ENCODE measurements at places on chromosomes 12 and 14.

DNA sequence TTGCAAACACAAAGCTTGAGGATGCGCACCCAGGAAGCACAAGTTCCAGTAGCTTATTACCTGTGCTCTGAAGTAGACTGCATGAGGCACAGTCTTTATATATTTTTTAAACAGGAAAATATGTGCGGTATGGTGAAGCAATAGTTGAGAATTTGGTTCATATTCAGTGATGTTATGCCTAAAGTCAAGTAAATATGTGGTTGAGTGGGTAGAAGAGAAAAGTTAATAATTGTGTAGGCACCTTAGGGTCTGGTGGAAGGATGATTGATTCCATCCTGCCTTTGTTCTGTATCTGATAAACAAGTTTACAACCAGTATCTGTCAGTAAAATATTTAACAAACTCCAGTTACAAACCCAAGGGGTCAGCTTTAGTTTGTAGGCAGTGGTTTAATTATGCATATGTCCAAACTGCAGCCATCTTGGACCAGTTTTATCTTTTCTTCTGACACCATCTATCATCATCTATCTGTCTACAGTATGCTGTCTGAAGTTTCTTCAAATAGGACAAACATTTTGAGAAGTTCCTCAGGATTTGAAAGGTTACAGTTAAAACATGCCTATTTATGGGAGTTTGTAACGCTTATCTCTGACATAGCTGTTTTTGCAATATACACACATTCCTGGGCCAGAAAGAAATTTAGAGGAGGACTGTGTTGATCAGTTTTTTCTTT is 10.8 kb downstream of the SINHCAF start:
- DNase-seq, result no peak
- H3K4me3 ChIP-seq, result no peak overlapping the region
- H3K27me3 ChIP-seq, result no peaks in the 10 kb centered on the region

GRCh38 chr14:52563120-52563519 is 10.5 kb downstream of the GPR137C start:
- DNase-seq, result no peak
- H3K27me3 ChIP-seq, result no peaks in the 10 kb centered on the region
- H3K4me1 ChIP-seq, result no peaks in the 10 kb centered on the region

- H3K27me3 ChIP-seq, result no peaks in the 10 kb centered on the region
- no peaks in the 10 kb centered on the region for H3K36me3 ChIP-seq
- no peak overlapping the region for H3K27ac ChIP-seq
- H3K4me3 ChIP-seq, result no peak overlapping the region
- DNase-seq, result no peak
These were observed 307.9 kb downstream of the CACNA1C start for GRCh38 chr12:2360630-2361170.

DNA sequence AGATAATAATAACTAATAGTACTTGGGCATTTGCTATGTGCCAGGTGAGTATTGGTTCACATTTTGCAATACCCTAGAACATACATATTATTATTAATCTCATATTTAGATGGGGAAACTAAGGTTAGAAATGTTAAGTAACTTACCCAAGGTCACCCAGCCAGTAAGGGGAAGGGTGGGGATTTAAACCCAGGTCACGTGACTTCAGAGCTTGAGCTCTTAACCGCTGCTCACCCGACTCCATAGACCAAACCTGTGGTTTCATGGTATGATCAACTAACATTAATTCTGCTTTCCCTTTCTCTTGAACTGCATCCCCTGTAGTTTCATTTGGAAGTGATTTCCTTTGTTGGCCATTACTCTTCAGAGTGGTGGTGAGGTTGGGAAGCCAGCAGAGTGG is 242.3 kb downstream of the NRXN3 start:
- no peaks in the 10 kb centered on the region for H3K36me3 ChIP-seq
- H3K4me3 ChIP-seq, result no peak overlapping the region
- no peak for DNase-seq
- H3K27me3 ChIP-seq, result no peaks in the 10 kb centered on the region
- no peak overlapping the region for H3K27ac ChIP-seq

DNA sequence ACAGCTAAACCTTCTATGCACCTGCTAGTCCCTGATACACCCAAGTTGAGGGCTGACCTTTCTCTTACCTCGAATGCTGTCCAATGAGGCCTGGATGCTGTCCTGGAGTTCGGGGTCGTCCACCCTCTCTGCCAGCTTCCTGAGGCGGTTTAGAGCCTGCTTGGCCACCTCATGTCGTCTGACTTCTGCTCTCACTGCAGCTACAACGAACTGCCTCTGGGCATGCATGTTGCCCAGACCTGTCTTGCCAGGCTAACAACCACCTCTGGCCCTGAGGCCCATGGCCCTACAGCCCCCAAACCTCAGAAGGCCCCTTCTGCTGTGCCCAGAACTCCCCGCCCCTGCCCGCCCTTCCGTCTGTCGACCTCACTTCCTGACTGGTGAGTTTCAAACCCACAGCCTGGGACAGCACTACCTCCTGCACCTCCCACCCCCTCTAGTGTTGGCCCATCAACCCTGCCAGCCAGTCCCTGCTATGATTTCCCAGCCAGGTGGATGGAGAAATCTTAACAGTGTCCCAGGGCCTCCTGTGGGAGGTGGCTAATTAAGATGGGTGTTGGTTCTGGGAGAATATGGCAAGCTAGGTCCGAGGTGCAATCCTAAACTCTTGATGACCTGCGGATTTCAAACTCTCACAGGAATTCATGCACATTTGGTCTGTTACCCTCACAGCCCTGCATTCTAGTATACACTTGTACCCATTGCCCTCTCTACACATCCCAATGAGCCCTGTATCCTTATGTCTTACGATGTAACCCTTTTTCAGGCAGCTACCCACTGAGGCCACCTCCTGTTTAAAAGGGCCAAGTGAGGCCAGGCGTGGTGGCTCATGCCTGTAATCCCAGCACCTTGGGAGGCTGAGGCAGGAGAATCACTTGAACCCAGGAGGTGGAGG is 2.7 kb upstream of the TSPAN31 start:
- peak overlapping the region; percentile 40 for H3K4me3 ChIP-seq
- H3K36me3 ChIP-seq, result peaks cover 10% of the 10 kb centered on the region
- DNase-seq, result peak; percentile 67
- peak overlapping the region; percentile 13 for H3K27ac ChIP-seq
- H3K4me1 ChIP-seq, result peaks cover 47% of the 10 kb centered on the region

GRCh38 chr14:37223947-37224474 is 26.3 kb downstream of the MIPOL1 start:
- H3K36me3 ChIP-seq, result no peaks in the 10 kb centered on the region
- H3K27me3 ChIP-seq, result no peaks in the 10 kb centered on the region
- DNase-seq, result no peak
- H3K4me1 ChIP-seq, result no peaks in the 10 kb centered on the region
- no peak overlapping the region for H3K4me3 ChIP-seq

DNA sequence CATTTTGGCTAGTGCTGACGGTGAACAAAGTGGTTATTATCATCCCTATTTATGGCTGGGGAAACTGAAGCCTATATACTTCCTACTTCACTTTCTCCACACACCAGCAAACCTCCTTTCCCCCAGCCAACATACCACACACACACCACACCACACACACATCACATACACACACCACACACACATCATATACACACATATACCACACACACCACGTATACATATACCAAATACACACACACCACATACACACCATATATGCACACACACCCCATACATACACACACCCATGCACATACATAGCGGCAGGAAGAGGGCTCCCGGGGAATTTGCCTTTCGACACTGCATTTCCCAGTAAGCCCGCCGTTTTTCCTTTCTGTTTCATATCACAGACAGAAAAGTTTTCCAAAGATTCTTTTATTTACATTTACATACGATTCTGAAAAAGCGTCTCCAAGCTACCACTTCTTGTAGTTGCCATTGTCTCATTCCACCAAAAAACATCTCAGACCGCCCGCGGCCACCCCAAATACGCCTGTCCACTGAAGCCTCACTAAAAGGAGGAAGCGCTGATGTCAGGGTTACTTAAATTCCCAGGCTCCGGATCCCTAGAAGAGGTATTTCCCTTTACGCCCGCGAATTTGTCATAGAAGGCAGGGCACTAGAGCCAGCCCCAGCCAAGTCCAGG is 823 bp upstream of the RAB5B start:
- H3K36me3 ChIP-seq, result no peaks in the 10 kb centered on the region
- peaks cover 46% of the 10 kb centered on the region for H3K4me1 ChIP-seq
- H3K27me3 ChIP-seq, result no peaks in the 10 kb centered on the region
- H3K27ac ChIP-seq, result peak overlapping the region; percentile 96
- DNase-seq, result no peak

DNA sequence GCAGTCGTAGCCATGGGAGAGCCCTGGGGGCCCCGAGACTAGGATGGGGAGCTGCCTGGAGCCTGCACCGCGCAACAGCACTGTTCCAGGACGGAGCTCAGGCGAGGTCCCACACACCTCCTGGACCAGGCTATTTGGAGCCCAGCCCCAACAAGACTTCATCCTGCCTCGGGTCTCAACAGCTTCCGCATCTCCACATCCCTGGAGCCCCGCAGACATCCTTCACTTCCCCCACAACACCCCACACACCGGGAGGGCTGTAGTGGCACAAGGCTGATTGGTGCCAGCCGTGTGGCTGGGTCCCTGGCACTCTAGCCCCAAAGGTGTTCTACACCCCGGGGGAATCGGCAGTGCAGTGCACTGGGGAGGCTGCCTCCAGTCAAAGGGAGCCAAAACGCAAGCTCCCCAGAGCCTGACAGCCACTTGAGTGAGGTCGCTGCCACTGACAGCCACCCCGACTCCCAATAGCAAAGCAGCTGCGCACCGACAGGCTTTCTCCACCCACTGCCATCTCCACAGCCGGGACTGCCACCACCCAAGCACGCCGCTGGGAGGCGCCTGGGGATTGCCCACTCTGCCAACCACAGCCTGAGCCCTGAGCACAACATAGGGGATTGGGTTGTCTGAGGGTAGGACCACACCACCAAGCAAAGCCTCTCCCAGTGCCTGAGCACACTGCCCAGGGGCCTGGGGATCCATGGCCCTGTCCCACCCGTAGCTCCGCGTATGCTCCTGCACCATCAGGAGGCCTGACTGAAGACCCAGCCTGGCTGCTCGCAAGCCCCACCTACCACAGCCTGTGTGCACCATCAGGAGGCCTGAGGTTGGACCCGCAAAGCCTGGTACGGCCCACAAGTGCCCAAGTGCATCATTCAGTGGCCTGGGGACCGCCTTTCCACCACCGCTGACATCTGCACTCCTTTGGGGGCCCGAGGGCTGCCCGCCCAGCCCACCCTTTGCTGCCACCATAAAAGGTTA is 13.2 kb upstream of the KLRF1 start:
- H3K4me3 ChIP-seq, result peak overlapping the region; percentile 32
- H3K27me3 ChIP-seq, result no peaks in the 10 kb centered on the region
- peak; percentile 79 for DNase-seq
- H3K36me3 ChIP-seq, result no peaks in the 10 kb centered on the region
- no peak overlapping the region for H3K27ac ChIP-seq

- peaks cover 24% of the 10 kb centered on the region for H3K27me3 ChIP-seq
- DNase-seq, result no peak
- no peaks in the 10 kb centered on the region for H3K36me3 ChIP-seq
- H3K27ac ChIP-seq, result peak overlapping the region; percentile 84
- H3K4me3 ChIP-seq, result peak overlapping the region; percentile 47
These were observed 1.5 kb upstream of the EFS start for GRCh38 chr14:23366426-23366921.

DNA sequence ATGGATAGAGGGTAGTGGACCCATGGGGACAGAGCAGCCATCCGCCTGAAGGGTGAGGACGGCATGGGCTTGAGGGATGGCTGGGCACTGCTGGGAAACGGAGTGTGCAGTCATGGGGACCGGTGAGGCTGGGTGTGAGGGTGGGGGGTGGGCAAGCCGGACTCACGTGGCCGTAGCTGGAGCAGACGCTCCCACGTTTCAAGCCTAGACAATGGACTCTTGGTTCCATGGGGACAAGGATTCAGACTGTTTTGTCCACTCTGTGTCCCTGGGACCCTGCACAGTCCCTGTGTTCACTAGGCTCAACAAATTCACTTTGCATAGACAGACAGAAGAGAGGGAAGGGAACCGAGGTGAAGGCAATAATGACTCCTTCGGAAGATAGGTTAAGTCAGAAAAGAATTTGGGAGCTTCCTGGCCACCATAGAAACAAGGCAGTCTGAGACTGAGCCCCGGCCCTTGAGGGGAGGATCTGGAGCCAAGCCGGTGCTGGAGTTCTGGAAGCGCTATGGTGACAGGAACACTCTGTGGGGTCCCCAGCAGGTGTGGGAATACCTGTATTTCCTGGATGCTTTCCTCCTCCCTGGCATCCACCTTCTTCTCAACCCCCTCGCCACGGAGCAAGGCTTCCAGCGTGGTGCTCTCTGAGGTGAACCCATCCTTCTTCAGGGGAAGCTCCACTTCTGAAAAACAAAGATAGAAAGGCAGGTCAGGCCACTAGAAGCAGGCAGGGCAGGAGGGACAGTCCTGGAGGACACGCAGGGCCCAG is 162.5 kb downstream of the DPF3 start:
- no peak overlapping the region for H3K27ac ChIP-seq
- no peaks in the 10 kb centered on the region for H3K4me1 ChIP-seq
- no peak overlapping the region for H3K4me3 ChIP-seq

DNA sequence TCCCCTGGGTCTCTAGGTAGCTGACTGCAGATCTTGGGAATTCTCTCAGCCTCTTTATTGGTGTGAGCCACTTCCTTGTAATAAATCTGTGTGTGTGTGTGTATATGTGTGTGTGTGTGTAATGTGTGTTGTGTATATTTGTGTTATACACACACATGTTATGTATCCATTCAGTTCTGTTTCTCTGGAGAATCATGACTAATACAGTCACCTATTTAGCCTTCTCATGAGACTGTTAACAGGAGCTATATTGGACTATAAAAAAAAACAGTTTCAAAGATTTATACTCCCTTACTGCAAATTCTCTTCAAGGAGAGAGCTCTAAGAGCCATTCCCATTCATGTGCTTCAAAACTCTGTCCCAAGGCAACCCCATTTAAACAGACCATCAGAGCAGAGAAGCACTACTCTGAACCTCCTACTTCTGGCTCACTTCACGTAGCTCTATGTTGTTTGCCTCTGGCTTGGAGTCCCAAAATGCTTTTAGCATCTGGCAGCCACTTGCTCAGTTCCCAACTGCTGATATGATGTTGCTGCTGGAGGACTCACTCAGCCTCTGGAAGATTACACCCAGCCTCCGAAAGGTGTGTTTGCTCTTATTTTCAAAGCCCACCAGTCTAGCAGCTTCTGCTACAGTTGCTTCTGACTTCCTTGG is 48.7 kb upstream of the KITLG start:
- no peak overlapping the region for H3K4me3 ChIP-seq
- peak overlapping the region; percentile 59 for H3K27ac ChIP-seq
- H3K4me1 ChIP-seq, result peaks cover 11% of the 10 kb centered on the region
- no peaks in the 10 kb centered on the region for H3K27me3 ChIP-seq
- DNase-seq, result peak; percentile 88

GRCh38 chr14:91070572-91070971 is 10.1 kb upstream of the RPS6KA5 start:
- H3K4me1 ChIP-seq, result no peaks in the 10 kb centered on the region
- H3K36me3 ChIP-seq, result no peaks in the 10 kb centered on the region
- H3K27ac ChIP-seq, result no peak overlapping the region

DNA sequence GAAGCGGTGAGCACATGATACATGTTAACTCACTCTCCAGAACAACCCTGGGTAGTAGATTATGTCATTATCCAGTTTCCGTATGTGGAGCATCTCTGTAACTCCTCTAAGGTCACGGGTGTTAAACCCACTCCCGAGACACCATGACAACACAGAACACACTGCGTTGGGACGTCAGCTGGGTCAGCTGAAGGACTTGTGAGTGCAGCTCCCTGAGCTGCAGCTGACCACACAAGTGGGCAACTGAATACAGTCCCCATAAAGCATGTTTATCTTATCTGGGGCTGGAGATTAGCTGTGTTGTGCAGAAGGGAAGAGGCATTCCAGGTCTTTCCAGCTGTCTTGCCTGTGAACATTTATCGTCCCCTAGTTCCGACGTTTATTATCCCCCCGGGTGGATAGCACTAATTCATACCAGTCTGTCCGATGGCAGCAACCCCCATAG is 211.5 kb downstream of the CHST11 start:
- H3K27ac ChIP-seq, result peak overlapping the region; percentile 81
- no peaks in the 10 kb centered on the region for H3K36me3 ChIP-seq
- DNase-seq, result peak; percentile 67
- peaks cover 68% of the 10 kb centered on the region for H3K4me1 ChIP-seq

Measured in stomach (tissue), 19 donors.